COR-L47 (cell line): ENCODE measurements at places on chromosomes 11 and 22.

DNA sequence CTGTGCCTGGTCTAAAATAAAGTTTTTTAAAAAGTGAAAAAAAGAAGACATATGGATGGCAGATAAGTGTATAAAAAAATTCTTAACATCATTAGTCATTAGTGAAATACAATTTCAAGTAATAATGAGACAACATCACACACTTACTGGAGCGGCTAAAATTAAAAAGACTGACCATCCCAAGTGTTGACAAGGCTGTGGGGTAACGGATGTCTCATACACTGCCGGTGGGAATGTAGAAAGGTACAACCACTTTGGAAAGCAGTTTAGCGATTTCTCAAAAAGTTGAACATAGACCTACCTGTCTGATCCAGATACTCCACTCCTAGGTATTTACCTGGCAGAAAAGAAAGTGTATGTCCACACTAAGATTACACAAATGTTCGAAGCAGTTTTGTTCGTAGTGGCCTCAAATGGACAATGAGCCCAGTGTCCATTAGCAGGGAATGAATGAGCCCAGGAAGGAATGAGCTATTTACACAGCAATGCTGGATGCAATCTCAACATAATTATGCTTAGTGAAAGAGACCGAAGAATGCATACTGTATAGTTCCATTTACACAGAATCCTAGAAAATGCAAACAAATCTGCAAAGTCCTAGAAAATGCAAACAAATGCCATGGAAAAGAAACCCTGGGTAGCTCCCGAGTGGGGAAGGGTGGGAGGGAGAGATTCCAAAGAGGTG is 6.7 kb upstream of the MUC2 start:
- no peak for DNase-seq

DNA sequence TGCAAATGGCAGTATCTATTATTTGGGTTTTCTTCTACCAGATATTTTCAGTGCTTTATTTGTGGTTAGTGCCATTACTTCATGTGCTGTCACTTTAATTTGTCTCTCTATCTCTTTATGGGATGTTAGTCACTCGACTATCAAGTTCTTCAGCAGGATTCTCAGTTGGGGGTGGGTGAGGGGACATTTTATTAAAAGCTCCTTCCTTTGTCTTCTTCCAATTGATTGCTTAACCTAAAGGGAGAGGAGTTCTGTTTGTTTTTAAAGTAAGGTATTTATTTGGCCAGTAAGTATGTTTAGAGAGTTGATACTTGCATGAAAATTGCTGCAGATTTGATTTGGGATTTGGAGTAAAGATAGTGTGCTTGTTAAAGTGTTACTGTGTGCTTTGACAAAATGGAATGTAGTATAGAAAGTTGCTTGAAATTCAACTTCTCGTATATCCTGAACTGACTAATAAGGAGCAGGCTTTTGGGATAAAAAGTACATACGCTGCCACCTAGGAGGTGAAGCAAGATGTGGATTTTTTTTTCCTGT is 10.3 kb downstream of the YAP1 start:
- DNase-seq = no peak

DNA sequence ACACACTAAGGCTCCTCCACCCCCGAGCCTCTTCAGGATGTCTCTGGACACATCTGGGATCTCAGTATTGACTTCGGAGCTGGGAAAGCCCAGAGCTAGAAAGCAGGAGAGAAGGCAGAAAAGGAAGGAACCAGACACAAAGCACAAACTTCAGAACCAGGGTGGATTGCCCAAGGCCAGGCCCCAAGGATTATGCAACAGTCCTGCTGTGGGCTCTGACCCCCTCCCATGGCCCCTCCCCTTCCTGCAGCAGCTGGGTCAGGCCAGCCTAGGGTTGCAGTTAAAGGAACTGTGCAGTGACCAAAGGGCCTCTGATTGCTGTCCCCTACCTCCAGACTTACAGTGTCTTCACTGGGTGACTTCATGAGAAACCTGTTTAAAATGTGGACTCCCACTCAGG is 5.3 kb downstream of the KCNE3 start:
- no peak for DNase-seq

- no peak for DNase-seq
Observed at GRCh38 chr11:77435972-77436371, 37.9 kb downstream of the PAK1 start.
